ENCODE measurements at places on chromosomes 5 and 9. TPM values are rescaled to one million over a fixed set of nuclear protein-coding genes. Genes with fewer than 3 reads are reported as not detected.

DNA sequence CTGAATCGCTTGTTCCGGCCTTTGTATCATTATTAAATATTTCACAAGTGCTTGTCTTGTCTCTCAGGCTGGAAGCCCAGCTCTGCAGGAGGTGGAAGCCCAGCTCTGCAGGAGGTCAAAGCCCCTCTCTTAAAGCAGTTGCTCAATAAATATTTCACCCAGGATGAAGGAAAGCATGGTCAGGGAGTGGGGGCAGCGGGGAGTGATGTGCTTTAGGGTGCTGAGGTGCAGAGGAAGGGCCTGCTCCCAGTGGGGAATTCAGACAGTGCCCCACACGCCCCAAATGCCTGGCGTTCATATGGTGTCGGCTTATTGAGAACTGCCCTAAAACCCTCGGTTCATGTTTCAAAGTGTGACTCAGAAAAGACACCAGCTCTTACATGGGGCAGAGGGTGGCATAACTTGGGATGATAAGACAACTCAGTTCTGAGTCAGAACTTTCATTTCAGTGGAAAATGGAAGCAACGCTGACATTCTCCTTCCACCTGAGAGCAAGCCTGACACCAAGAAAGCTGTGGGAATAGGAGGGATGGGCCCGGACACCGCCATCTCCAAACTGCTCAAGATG lies 114.3 kb upstream of the DAP start:
- no peak overlapping the region for H3K27ac ChIP-seq
- H3K27me3 ChIP-seq, result peaks cover 33% of the 10 kb centered on the region
- no peak for DNase-seq
- H3K4me3 ChIP-seq, result no peak overlapping the region
- no peaks in the 10 kb centered on the region for H3K36me3 ChIP-seq

- peaks cover 8% of the 10 kb centered on the region for H3K4me1 ChIP-seq
- H3K27ac ChIP-seq, result no peak overlapping the region
- no peaks in the 10 kb centered on the region for H3K36me3 ChIP-seq
- DNase-seq, result no peak
- no peaks in the 10 kb centered on the region for H3K27me3 ChIP-seq
- no peak overlapping the region for H3K4me3 ChIP-seq
These were observed 73.1 kb downstream of the NDUFAF2 start for GRCh38 chr5:61018062-61018461.

GRCh38 chr5:148186248-148187003 lies 16.4 kb upstream of the SPINK6 start:
- H3K36me3 ChIP-seq, result no peaks in the 10 kb centered on the region
- H3K4me1 ChIP-seq, result no peaks in the 10 kb centered on the region
- no peak for DNase-seq
- peaks cover 8% of the 10 kb centered on the region for H3K27me3 ChIP-seq
- H3K4me3 ChIP-seq, result no peak overlapping the region

GRCh38 chr5:93076566-93076965 lies 504.5 kb downstream of the NR2F1-AS1 start:
- H3K27ac ChIP-seq, result no peak overlapping the region
- no peak overlapping the region for H3K4me3 ChIP-seq
- no peaks in the 10 kb centered on the region for H3K27me3 ChIP-seq
- DNase-seq, result no peak

DNA sequence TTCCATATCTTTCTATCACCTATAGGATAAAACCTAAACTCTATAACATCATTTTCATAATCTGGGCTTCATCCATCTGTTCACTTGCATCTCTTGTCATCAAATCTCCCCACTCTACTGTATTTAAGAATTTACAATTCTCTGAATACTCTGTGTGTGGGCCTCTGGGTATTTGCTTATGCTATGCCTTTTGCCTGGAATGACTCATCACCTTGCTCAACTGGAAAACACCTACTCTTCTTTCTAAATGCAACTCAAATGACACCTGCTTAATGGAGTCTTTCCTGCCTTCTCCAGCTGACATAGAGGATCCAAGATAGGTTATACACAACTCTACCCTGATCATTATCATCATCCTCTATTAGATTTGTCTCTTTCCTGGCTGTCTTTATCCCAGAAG lies 421.7 kb downstream of the SPATA31D1 start:
- H3K27ac ChIP-seq, result no peak overlapping the region
- no peaks in the 10 kb centered on the region for H3K36me3 ChIP-seq
- no peak overlapping the region for H3K4me3 ChIP-seq
- no peaks in the 10 kb centered on the region for H3K4me1 ChIP-seq

DNA sequence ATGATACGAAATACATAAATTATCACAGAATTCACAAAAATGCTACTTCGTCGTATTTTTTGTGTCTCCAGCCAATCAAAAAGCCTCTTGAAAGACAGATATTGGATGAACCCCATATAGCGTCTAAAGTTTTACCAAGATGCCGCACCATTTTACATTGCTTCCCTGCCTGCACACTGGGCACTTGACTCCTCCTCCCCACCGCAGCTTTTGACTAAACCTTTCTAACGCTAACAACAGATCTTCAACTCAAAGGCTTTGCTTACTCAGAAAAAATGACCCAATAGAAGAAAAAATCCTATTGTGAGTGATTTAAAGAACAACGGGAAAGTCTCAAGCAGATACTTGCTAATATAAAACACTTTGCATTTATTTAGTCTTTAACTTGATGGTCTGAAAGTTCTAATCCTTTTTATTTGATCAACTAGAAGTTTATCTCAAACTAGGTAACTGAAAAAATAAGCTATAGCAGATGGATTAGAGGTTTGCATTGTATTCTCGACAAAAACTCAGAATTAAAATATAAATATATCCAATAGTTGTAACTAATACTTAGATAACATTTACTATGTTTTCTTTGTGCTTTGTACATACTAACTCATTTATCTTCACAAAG lies 609.1 kb upstream of the DMAC1 start:
- H3K4me1 ChIP-seq, result no peaks in the 10 kb centered on the region
- no peaks in the 10 kb centered on the region for H3K36me3 ChIP-seq
- H3K27me3 ChIP-seq, result no peaks in the 10 kb centered on the region
- H3K27ac ChIP-seq, result no peak overlapping the region

- H3K4me3 ChIP-seq, result no peak overlapping the region
- peaks cover 32% of the 10 kb centered on the region for H3K36me3 ChIP-seq
- no peak for DNase-seq
These were observed 382.1 kb downstream of the KDM4C start for GRCh38 chr9:7139886-7140285.

DNA sequence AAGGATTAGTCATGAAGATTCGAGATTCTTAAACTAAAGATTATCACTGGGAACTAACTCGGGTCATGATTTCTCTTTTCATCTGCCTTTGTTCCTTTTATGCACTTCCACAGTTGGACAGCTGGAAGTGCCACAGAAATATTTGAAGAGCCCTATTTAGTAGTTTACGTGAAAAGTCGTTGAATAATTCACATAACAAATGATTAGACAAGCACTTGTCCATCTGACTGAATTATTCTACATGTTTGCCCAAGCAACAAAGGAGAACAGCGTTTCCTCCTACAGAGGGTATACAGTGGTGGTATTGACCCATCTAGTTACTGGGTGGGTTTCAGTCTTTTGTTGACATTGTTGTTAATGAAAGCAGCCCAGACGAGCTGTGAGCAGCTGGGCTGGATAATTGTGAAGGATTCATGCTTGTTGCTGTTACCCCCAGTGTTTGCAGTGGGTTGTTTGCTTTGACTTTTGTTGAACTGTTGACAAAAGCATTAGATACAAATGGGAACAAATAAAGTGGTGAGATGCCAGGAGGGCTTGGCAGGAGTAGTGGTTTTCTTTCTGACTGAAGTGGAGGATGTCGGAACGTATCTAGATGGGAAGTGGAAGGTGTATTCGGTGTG lies 96.2 kb downstream of the TLE4 start:
- H3K4me3 ChIP-seq, result no peak overlapping the region
- H3K27ac ChIP-seq, result no peak overlapping the region
- no peak for DNase-seq
- no peaks in the 10 kb centered on the region for H3K27me3 ChIP-seq

DNA sequence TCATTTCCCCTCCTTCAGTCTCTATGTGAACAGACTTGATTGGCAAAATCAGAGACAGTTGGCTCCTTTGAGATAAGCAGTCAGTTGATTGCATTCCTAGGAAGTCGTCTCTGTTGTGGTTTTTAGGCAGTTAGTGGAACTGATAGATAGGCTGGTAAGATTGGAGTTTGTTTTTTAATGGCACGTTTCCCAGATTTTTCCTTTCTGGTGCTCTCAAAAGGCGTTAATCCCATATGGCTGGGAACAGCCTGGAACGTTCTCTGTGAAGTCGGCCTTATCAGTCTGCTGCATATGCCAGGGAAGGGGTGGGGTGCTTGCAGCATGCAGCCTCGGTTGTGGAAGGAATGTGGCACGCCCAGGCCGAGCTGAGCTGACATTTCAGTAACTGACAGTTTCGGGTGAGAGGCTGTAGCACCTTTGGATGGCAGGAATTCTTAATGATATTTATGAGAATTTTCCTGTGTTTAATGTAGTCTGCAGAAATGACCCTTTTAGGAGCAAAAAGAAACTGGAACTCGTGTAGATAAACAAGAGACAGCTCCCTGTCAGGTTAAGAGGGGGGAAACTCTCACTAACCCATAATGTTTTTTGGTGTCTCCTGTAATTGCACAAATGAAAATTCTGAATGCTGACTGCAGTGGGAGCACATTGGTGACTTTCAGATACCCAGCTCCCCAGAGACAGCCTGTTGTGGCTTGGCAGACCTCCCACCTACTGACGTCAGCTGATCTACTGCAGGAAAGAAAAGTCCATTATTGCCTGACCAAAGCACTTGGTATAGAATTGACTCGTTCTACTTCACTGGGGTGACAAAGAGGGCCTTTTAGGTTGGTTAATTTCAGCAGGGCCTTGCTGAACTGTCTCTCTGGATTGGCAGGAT lies 6.3 kb downstream of the SPTAN1 start:
- DNase-seq, result peak; percentile 34
- H3K4me1 ChIP-seq, result peaks cover 18% of the 10 kb centered on the region
- peak overlapping the region; percentile 80 for H3K27ac ChIP-seq
- no peaks in the 10 kb centered on the region for H3K36me3 ChIP-seq
- no peak overlapping the region for H3K4me3 ChIP-seq

DNA sequence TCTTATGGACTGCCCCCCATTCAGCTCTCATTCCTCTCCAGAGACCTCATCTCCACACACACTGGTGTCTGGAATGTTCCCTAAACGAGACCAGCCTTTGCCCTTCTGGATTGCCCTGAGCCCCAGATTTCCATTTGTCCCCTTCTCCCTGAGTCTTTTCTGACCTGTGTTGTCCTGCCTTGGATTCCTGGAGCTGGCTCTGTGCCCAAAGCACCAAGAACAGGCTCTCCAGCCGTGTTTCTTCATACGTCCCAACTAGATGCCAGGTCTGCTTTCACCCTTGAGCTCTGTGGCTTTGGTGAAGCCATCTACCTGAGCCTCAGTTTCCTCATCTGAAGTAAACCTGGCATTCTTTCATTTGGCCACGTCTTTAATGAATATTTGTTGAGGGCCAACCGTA lies 6.3 kb downstream of the CCDC180 start:
- H3K4me3 ChIP-seq, result no peak overlapping the region
- H3K36me3 ChIP-seq, result peaks cover 18% of the 10 kb centered on the region
- DNase-seq, result no peak

DNA sequence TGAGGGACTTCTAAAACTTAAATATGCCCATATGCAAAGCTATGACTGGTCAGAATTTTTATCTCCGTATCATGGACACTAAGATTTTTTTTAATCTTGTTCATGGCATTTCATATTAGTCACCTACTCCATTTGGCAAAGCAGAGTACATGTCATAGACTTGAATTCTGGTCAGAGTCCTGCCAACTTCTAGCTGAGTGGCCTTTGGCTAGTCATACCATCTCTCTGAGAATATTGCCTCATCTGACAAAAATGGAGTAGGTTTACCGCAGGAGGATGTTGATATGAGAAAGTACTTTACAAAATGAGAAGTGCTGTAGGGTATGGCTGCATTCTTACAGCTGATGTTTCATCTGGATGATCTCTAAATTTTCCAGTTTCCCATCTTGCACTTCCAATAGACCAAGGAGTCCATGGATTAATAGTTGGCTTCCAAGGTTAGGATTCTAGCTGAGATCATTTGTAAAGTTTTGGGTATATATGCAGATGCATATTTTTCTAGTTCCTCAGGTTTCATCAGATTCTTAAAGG lies 150.8 kb upstream of the NR3C1 start:
- H3K4me1 ChIP-seq, result no peaks in the 10 kb centered on the region
- DNase-seq, result no peak
- no peak overlapping the region for H3K4me3 ChIP-seq
- H3K27ac ChIP-seq, result no peak overlapping the region
- peaks cover 8% of the 10 kb centered on the region for H3K27me3 ChIP-seq

DNA sequence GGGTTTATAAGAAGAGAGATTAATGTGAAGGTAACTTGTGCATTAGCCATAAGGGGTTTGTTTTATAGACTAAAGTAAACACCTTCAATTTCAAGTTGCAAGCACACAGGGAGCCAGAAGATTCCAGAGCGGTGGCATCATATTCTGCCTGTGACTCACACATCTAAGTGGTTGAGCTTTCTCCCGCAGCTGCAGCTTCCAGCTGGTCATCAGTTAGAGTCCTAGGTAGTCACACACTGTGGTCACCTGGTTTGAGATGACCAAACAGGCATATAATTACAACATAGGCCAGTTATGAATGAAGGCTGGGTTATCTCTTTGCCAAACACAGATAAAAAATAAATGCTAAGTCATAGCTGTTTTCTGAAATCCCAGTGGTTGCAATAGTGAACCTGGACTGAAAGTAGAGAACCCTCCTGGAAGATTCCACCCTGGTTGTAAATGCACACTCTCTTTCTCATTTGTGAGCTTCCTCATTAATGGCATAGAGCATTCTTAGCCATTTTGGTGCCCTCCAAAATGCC lies 171.3 kb downstream of the GDNF start:
- H3K36me3 ChIP-seq, result peaks cover 8% of the 10 kb centered on the region
- no peaks in the 10 kb centered on the region for H3K27me3 ChIP-seq
- H3K27ac ChIP-seq, result no peak overlapping the region
- DNase-seq, result no peak
- H3K4me3 ChIP-seq, result no peak overlapping the region

DNA sequence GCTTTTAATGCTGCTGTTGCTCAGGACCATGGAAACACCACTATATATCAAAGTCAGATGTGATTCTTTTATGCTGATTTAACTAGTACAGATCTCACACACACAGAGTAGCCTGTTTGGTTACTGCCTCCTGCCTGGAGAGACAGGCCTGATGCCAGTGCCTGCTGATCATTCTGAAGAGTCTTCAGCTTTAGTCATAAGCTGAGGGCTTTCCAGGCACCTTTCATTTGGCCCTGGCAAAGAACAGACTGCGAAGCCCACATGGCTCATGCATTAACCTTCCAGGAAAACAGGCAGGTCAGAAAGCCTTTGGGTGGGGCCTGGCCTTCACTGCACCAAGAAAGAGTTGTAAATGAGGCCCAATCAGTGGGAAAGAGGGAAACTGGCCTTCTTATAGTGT lies 144.7 kb downstream of the SAXO1 start:
- no peak for DNase-seq
- no peaks in the 10 kb centered on the region for H3K4me1 ChIP-seq
- no peaks in the 10 kb centered on the region for H3K36me3 ChIP-seq
- H3K4me3 ChIP-seq, result no peak overlapping the region

- peak overlapping the region; percentile 92 for H3K4me3 ChIP-seq
- peaks cover 10% of the 10 kb centered on the region for H3K27me3 ChIP-seq
- H3K4me1 ChIP-seq, result peaks cover 31% of the 10 kb centered on the region
- H3K36me3 ChIP-seq, result peaks cover 4% of the 10 kb centered on the region
These were observed 931 bp downstream of the FAM219A start for GRCh38 chr9:34457266-34458012.

Gene SETD9
- polyA plus RNA-seq, result 10.2 TPM

Gene PAIP2
- 544 TPM for polyA plus RNA-seq

Gene VCP
- 129 TPM for polyA plus RNA-seq

Gene SLC2A6
- polyA plus RNA-seq, result 27.4 TPM

Gene RASGEF1C
- polyA plus RNA-seq, result not detected

Gene SPINK13
- polyA plus RNA-seq, result not detected

Gene CLPTM1L
- 63.5 TPM for polyA plus RNA-seq

Gene ZNF658
- not detected for polyA plus RNA-seq

Gene NIM1K
- polyA plus RNA-seq, result not detected

Gene STK32A
- polyA plus RNA-seq, result not detected

Gene FAF2
- 11.0 TPM for polyA plus RNA-seq

All from naive B cell (primary cell).